H1 (cell line): ENCODE measurements at places on chromosomes 16 and 17. TPM values are rescaled to one million over a fixed set of nuclear protein-coding genes. Genes with fewer than 3 reads are reported as not detected.

KRTAP17-1 gene
- not detected in 2 replicates for total RNA-seq

ZFPM1 gene
- total RNA-seq = 3.4 and 4.8 TPM in 2 replicates

DNA sequence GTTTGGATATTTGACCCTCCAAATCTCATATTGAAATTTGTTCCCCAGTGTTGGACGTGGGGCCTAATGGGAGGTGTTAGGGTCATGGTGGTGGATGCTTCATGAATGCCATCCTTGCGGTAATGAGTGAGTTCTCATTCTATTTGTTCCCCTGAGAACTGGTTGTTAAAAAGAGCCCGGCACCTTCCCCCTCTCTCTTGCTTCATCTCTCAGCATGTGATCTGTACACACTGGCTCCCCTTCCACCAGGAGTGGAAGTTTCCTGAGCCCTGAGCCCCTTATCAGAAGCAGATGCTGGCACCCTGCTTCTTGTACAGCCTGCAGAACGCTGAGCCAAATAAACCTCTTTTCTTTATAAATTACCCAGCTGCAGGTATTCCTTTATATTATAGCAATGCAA lies 25.6 kb downstream of the PIK3R6 start:
- H3K27me3 ChIP-seq = no peaks in the 10 kb centered on the region
- H3K27ac ChIP-seq = no peak overlapping the region
- H3K36me3 ChIP-seq = no peaks in the 10 kb centered on the region
- H3K4me1 ChIP-seq = no peaks in the 10 kb centered on the region; the same call in 1 of the 2 replicates
- no peak overlapping the region for H3K4me3 ChIP-seq

ETV4 gene
- total RNA-seq = 137 and 143 TPM in 2 replicates

DNA sequence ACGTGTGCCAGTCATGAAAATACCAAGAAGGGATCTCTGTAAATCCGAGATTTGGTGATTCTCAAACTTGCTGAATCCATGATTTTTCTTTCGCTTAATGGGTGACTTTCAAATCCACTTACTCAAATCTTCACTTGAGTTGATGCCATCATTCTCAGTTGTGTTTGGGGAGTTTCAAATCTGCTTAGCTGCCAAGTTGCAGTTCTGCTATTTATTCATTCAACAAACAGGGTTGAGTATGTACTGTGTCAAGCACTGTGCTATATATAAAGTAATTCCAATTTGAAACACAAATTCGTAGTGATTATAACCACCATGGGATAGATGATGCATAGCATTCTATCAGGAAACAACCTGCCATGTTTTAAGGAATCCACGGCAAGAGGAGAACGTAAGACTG lies 394.3 kb downstream of the CDH13 start:
- H3K27me3 ChIP-seq = no peaks in the 10 kb centered on the region
- H3K4me1 ChIP-seq = no peaks in the 10 kb centered on the region
- no peak overlapping the region for H3K27ac ChIP-seq
- H3K4me3 ChIP-seq = no peak overlapping the region

CBFA2T3 gene
- 1.3 and 2.7 TPM in 2 replicates for total RNA-seq

DNA sequence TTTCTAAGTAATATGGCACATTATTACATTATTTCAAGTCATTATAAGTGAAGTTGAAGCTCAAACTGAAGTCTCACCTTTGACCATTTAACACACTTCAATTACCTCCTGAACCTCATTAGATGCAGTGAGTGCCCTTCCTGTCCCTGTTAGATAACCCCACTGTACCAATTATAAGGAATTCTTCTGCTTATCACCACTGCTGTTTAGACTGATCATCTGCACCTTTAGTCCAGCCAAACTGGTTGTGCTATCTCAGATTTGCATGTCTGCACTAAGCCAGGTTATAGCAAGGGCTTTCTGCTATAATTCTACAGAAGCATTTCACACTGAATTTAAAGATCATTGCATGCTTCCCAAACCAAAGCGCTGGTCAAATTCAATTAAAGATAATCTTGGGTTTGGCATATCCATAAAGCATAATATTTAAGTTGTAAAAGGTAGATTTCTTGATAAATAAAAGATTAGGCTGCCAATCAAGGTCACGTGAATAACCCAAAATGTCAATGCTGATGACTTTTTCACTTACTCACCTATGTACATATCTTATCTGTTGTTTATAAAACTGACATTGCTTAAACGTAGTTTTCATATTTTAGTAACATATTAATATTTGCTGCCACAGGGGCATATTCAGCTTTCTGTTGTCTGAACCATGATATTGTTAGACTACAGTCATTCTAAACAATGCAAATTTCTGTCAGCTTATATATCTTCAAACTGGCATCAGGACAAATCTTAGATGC lies 11.9 kb downstream of the ITFG1 start:
- no peaks in the 10 kb centered on the region for H3K4me1 ChIP-seq
- no peak overlapping the region for H3K4me3 ChIP-seq
- DNase-seq = no peak
- no peaks in the 10 kb centered on the region for H3K27me3 ChIP-seq
- no peak overlapping the region for H3K27ac ChIP-seq

DNA sequence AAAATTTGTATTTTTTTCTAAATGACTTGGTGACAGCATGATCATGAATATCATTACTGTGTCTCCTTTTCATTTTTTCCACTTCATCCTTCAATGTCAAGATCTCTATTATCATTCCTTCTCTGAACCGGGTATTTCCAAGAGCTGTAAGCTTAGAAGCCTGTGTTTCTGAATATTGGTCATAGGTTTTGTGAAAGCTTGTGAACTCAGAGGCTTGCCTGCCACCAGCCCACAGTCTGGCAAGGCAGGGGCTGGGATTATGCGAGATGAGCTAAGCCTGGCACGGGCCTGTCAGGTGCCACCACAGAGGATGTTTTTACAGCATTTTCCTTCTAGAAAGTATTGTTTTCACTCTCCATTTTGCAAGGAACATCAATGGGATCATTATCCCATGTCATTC lies 92.8 kb downstream of the MYH10 start:
- H3K27ac ChIP-seq = no peak overlapping the region
- DNase-seq = no peak
- H3K4me3 ChIP-seq = no peak overlapping the region
- H3K4me1 ChIP-seq = no peaks in the 10 kb centered on the region
- H3K36me3 ChIP-seq = peaks cover 95% of the 10 kb centered on the region

CDT1 gene
- total RNA-seq = 95.4 and 96.5 TPM in 2 replicates
